Naive thymus-derived CD8-positive, alpha-beta T cell (primary cell): ENCODE measurements at places on chromosomes 12 and 14.

- no peak for DNase-seq
Measured at GRCh38 chr12:132439333-132439904, 50.5 kb upstream of the FBRSL1 start.

GRCh38 chr14:92175811-92176210 is 54.0 kb downstream of the CPSF2 start:
- no peak for DNase-seq

GRCh38 chr12:78418919-78419318 is 445.7 kb upstream of the SYT1 start:
- no peak for DNase-seq

GRCh38 chr12:3045989-3046388 is 31.2 kb upstream of the TSPAN9 start:
- no peak for DNase-seq

- DNase-seq, result no peak
Measured at GRCh38 chr14:43184540-43184939, 1322.5 kb downstream of the FSCB start.

- DNase-seq, result no peak
Measured at GRCh38 chr12:131699434-131699833, 11.5 kb upstream of the SFSWAP start.

DNA sequence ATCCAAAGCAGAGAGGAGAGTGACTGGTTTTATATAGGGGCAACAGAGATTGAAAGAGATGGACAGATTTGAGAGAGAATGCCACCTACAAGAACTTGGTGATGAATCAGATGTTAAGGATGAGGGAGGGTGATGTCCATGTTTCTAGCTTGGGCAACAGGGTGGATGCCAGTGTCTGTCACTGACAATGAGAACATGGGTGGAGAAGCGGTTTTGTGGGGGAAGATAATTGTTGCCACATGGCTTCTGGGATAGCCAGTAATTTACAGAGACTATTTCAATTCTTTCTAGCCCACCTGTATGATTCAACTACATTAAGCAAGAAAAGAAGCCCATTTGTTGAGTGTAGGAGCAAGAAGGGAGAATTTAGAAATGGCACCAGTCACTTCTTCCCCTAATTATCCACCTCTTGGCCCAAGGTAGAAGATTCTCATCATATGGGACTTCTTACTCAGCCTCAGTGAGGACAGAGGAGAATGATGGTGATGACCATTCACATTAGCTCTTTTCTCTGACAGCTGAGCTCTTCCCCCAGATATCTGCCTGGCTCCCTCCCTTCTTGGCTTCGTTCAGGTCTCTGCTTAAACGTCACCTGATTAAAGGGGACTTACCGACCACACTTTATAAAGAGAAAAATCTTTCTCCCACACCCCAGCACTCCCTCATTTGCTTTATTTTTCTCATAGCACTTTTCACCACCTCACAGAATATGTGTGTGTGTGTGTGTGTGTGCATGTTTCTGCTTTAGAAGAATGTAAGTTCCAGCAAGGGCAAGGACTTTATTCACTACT is 117.8 kb downstream of the DUSP6 start:
- no peak for DNase-seq

GRCh38 chr14:92164958-92165357 is 43.2 kb downstream of the CPSF2 start:
- no peak for DNase-seq

- DNase-seq, result no peak
Measured at GRCh38 chr14:103302966-103303365, 31.1 kb upstream of the EIF5 start.

DNA sequence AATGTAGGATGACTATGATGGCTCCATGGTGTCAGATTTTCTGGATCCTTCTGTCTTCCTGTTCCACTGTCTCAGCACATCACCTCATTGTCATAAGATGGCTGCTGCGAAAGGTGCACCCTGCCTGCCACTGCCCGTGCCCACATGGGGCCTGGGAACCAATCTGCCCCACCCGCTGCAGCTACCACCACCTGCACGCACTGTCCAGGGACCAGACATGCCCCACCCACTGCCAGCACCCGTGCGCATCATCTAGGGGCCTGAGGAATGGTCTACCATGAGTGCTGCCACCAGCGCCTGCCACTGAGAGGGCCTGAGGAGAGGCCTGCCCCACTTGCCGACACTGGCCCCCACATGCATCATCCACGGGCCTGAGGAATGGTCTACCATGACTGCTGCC is 23.8 kb downstream of the CYP46A1 start:
- no peak for DNase-seq

GRCh38 chr12:9646794-9647781 is 22.4 kb upstream of the CLEC2D start:
- no peak for DNase-seq

GRCh38 chr12:79532907-79533288 is 157.9 kb downstream of the PAWR start:
- DNase-seq, result no peak

DNA sequence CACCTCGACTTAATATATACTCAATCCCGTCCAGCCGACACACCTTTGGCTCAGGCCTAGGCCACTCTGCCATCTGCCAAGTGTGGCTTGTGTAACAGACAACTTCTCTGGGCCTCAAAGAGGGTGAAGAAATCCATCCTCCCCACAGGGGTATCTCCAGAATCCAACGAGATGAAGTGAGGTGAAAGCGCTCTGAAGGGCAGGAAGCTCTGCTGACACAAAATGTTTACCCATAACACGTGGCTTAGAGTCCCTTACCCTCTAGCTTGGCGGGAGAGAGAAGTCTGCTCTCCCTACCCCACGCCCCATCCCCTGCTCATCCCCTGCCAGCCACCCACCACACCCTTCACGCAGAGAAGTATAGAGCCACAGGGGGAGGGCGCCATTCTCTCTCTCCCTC is 13.0 kb downstream of the ZBTB39 start:
- DNase-seq, result no peak

DNA sequence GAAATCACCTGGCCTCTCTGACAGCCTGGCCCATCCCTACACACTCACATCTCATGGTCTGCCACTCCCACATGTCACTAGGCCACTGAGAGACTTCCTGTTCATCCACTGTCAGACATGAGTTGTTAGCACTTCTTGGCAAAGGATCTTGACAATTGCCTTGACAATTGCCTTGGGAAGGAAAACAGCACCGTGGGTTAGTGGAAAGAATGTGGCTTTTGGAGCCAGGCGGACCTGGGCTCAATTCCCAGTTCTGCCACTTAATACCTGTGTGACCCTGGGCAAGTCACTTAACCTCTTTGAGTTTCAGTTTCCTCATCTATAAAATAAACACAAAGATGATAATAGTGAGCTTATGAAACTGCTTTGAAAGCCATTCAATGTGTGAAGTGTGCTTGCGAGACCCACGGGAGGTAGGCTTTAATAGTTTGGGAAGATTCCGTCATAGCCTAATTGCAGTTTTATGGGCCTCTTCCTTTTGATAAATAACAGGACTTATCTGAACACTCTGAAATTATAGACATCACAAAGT is 250.4 kb downstream of the C12orf75 start:
- DNase-seq, result no peak

GRCh38 chr14:70995211-70995610 is 88.0 kb downstream of the PCNX1 start:
- DNase-seq, result no peak

- DNase-seq, result no peak
Measured at GRCh38 chr14:63249092-63249491, 44.8 kb downstream of the RHOJ start.

DNA sequence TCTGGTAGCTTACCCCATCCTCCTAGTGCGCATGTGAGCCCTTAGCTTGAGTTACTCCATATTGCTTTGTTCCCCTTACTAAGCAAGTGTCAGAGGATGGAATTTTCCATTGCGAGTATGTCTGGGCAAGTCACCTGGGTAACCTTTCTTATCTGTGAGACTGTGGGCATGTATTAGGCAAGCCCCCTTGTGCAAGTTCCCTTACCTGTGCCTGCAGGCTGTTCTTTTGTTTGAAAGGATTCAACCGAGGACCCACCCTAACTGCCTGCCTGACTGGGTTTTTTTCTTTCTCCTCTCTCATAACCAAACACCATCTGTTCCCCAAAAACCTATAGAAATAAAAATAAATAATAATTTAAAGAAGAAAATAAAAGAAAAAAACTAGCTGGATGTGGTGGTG is 22.3 kb upstream of the PPP2R5E start:
- no peak for DNase-seq

DNA sequence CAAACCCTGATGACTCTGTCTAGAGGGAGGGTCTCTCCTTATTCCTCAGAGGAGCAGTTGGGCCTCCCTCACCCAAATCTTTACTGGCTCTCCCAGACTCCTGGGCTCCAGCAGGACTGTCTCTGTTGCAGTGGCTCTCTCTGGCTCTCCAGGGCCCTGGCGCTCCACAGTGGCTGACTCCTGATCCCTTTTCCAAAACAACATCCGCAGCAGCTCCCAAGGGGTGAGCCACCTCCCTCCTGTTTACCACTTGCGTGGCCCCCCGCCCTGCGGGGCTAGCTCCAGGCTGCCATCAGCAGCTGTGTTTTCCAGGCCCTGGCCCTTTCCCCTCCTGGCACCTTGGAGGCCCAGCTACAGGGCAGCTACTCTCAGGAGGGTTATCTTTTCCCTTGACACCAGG is 123.5 kb downstream of the CALM1 start:
- DNase-seq, result no peak

DNA sequence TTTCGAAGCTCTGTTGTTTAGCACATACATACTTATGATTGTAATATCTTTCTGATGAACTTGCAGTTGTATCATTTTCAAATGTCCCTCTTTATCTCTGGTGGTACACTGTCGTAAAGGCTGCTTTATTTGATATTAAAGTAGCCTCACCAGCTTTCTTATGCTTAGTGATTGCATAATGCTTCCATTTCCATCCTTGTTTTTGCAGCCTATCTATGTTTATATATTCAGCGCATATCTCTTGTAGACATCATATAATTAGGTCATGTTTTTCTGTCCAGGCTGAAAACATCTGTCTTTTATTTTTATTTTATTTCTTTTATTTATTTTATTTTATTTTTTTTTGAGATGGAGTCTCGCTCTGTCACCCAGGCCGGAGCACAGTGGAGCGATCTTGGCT is 34.6 kb downstream of the ACAD10 start:
- no peak for DNase-seq

DNA sequence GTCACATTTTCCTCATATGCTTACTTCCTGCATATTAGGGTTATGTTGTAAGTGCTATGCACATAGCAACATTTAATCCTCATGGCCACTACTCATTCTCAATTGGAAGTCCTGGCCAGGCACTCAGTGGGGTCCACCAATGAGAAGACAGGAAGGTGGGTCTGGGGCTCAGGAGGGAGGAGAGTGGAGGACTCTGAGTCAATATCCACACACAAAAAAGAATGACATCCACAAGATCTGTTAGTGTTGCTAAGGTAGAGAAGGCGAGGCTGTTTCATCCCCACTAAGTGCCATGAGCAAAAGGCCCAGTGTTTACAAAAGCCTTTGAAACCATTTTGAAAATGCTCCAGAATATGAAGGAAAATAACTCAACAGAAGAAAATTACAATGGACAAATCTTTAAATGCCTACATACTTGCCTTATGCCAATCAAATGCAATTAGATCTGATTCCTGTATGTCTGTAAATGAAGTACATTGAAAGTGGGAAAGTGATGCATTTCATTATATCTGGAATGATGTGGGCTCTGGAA is 53.9 kb downstream of the EID3 start:
- DNase-seq, result no peak

DNA sequence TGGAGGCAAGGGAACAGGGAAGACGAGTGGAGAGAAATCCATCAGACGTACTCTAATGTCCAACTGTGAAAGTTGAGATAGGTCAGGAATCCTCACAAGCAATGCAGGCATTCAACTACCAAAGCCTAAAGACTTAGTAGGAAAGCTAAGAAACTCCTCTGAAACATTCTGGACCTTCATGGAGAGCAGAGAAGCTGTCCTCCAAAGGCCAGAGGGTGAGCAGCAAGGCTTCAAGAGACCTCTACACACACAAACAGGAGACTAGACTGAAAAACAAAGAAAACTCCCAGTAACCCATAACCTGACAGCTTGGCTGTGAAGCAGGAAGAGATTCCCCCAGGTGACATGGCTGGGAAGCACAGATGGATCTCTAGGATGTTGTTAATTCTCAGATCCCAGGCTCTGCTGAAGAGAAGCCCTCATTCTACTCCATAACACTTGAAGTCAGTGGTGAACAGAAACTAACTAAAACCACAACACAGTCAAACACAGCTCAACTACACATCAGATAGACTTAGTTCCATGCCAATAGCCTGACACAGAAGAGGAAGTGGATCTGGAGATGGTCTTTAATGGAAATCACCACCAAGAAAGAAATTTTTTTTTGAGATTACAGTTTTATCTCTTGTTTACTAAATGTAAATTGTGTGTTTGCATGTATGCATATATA is 23.2 kb upstream of the LYZ start:
- no peak for DNase-seq

GRCh38 chr12:90905691-90906370 is 49.1 kb downstream of the CCER1 start:
- no peak for DNase-seq

- DNase-seq, result no peak
Measured at GRCh38 chr14:101740981-101741380, 20.5 kb upstream of the PPP2R5C start.

DNA sequence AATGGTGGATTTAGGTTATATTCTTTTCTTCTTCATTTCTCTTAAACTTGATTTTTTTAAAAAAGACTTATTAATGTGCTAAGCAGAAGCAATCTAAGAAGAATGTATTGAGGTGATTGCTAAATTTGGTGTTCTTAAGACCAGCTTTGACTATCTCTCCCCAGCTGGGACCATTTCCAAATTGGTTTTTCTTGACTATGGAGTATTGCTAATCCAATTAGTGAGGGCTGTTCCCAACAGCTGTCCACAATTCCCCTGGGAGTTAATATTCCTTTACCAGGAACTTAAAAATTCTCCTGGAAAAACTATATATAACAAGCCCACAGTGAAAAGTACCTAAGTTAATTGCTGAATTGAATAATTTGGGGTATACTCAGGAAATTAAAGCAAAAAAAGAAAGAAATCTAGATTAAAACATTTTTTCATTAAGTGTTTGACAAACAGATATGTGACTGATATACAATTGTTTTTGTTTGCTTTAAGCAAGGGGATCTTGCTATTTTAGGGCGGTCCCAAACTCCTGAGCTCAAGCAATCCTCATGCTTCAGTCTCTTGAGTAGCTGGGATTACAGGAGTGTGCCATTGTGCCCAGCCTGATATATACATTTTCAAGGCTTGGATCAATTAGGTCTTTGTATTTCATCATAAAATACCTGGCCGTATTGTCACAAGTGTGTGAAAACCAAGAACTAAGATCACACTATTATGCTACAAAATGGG is 105.0 kb downstream of the FAR2 start:
- DNase-seq, result no peak

DNA sequence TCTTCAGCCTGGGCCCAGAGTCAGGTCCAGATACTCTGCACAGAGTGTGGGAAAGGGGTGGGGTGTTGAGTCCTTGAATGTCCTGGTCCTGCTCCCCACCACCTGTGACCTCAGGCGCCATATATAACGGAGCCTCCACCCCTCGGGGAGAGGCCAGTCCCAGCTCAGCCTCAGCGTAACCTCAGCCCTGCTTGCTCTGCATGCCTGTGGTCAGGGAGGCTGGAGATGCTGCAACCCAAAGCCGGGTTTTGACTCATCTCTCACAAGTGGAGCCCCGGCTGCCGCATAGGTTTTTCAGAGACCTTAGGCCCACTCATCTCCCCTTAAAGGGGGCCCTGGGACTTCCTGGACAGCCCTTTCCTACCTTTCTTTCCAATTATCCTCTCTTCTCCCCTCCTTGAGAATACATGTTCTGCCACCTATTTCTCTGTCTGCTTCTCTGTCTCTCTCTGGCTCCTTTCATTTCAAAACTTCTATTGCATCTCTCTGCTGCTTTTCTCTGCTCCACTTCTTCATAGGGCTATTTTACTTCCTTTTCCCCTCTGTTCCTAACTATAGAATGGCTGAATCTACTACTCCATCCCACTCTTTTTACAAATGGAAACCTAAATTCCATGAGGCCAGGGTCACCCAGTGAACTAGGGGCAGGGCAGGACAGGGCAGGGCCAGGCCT is 1.2 kb downstream of the ITGB7 start:
- no peak for DNase-seq
